ENCODE measurements at places on chromosomes 5 and 9.

- DNase-seq = no peak
Measured at GRCh38 chr5:138983984-138984383, 108.8 kb upstream of the LRRTM2 start.

GRCh38 chr9:127206666-127207065 is 57.9 kb upstream of the GARNL3 start:
- DNase-seq = no peak

DNA sequence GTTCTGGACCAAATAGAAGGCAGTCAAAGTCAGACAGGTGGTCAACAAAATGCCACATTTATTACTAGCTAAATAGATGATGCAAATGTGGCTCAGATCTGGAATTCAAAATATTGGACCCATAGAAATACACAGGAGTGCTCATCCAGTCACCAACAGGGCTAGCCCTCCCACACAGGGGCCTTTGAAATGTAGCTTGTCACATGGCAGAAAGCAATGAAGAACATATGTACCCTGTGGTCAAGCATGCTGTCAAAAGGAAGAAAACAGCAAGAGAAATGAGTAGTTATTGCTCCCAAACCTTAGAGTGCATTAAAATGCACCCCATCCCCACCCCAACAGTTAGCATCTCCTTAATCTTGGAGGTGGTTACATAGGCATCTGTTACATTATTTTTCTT is 20.9 kb upstream of the CCDC112 start:
- no peak for DNase-seq

DNA sequence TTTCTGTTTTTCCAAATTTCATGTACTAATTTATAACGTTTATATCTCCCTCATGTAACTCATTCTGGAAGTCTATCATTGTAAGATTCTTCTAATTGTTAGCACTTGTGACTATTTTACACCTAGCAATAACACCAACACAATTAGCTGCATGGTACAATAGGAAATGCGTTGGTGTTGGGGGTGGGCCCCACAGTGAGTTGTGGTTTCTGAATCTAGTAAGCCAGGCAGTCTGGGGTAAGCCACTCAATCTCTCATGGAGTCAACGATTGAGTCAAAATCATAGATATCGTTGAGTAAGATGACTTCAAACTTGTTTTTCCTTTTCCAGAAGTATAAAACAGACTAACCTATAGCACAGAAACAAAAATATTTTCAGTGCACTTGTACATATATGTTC is 30.0 kb downstream of the IRX1 start:
- no peak for DNase-seq

GRCh38 chr9:73411494-73411893 is 259.8 kb downstream of the ANXA1 start:
- no peak for DNase-seq

GRCh38 chr9:76366275-76366674 is 28.0 kb downstream of the RFK start:
- DNase-seq = no peak

DNA sequence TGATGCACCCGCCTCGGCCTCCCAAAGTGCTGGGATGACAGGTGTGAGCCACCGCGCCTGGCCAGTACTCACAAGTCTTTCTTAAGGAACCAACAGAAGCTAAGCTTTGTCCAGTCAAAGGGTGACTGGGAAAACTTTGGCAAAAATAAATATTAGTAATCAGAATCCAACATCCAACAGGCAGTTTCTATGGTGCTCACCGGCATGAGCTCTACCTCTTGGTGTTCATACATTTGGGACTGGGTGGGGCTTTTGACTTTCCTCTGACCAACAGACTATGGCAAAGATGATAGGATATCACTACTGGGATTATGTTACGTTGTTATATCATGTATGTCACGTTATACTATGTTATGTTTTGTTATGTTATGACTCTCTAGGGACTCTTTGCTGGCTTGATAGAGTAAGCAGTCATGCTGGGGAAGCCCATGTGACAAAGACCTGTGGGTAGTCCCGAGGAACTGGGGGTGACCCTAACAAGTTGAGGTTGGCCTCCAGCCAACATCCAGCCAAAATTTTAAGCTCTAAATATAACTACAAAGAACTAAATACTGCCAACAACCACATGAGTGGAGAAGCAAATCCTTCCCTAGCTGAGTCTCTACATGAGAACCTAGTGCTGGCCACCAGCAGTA is 6.0 kb downstream of the RASGEF1C start:
- DNase-seq = no peak

DNA sequence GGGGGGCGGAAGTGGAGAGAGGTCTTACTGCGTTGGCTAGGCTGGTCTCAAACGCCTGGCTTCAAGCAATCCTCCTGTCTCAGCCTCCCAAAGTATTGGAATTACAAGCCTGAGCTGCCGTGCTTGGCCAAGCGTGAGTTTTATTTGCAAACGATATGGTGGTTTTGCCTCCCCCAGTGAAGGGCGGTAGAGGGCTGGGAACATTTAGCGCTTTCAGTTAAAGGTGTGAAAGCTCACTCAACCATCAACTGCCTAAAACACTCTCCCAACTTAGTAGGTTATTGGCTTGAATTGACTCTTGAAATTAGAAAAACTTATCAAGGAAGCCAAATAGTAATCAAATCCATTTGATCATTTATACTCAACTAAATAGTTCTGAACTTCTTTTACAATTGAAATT is 156.3 kb downstream of the ESM1 start:
- DNase-seq = no peak

DNA sequence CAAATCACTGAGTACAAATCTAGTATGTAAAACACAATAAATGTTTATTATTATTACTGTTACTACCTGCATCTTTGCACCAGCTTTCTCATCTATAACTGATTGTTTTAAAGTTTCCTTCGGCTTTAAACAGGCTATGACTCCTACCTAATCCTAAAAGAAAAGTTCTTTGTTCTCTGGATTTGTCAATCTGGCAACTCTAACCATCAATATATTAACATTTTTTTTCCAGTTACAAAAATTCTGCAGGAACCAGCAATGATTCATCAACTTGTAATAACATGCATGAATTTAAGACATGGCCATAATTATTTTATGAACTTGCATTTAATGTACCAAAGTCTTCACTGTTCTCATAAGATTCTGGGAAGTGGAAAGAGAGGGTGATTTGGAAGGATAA is 228.5 kb downstream of the PIK3R1 start:
- DNase-seq = no peak

DNA sequence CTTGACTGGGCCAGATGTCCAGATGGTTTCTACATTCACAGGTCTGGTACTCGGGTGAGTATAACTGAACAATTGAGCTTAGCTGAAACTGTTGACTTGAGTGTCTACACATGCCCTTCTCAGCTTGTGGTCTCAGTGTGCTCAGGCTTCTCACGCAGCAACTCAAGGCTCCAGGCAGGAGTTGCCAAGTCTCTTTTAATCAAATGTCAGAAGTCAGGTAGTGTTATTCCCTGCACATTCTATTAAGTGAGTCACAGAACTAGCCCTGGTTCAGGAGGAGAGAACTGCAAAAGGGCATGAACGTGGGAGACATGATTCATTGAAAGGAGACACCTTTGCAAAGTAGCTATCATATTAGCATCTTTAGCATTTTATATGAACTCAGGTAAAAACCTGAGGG is 199.3 kb upstream of the ACTBL2 start:
- DNase-seq = no peak

GRCh38 chr9:108903420-108904103 is 30.4 kb downstream of the ELP1 start:
- no peak for DNase-seq

DNA sequence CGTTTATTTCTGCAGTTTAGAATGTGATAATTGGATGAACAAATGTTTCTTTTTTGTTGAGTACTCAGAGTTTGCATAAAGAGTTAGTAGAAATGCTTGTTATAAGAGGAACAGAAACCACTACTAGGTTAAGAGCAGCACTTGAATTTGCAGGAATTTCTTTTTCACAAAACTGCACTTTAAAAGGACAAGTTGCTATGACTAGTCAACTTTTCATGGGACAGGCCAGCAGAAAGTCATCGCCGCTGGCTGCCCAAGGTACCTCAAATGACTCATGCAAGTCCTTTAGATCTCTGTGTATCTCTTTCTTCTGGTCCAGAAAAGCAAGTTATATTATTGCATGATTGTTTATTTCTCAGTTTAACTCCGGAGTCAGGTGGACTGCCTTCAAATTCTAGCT is 97.3 kb upstream of the HMHB1 start:
- no peak for DNase-seq

DNA sequence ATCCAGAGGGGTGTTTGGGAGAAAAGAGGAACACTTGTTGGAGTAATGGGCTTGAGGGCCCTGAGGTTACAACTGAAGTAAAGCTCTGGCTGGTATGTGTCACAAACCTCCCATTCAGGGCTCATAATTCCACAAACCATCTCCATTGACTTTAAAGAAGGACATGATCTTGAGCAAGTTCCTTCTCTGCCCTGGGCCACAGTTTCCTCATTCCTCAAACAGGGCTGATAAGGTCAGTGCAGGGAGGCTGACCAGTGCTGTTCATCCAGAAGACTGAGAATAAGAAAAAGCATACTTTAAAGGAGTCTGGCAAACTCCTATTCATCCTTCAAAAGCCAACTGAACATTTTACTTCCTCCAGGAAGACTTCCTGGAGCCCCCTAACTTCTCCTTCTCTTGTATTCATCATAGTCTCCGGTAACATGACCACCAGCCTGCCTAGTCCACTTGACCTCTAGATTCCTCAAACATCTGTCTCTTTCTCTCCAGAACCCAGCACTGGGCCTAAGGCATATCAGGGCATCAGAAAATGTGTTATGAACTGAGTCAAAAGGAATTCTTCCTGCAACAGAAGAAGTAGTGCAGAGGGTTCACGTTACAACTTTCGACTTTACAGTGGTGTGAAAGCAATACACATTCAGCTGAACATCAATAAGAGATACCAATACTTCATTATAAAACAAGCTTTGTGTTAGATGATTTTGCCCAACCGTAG is 20.7 kb upstream of the PTPN3 start:
- DNase-seq = no peak

GRCh38 chr5:80711216-80711615 is 56.4 kb upstream of the DHFR start:
- DNase-seq = no peak

- DNase-seq = no peak
Measured at GRCh38 chr5:54261596-54261995, 48.8 kb downstream of the ARL15 start.

DNA sequence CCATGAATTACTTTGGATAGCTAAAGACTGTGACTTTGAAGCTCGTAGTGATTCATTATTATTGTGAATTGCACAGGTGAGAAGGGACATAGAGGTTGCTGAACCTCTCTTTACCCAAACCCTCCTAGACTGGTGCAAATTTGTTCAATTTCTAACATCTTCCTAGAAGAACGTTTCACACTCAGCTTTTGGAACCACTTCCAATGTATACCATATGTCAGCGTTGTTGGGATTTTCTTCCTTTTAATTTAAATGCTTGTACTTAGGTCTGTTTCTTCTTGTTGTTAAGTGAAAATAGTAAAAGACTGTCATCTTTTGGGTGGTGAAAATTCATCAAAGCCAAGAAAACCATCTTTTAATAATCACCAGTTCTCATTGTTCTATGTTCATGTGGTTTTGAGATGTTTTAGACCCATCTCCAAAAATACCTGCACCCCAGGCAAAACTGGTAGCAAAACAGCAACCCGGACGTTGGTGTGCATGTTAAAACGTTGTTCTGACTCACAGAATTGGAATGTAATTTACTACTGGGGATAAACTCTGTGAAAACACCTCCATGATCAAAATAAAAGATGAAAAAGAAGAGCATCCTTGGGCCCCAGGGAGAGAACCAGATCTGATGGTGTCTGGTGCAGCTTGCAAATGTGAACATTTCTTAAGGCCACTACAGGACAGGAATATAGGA is 238.3 kb downstream of the NPR3 start:
- no peak for DNase-seq

DNA sequence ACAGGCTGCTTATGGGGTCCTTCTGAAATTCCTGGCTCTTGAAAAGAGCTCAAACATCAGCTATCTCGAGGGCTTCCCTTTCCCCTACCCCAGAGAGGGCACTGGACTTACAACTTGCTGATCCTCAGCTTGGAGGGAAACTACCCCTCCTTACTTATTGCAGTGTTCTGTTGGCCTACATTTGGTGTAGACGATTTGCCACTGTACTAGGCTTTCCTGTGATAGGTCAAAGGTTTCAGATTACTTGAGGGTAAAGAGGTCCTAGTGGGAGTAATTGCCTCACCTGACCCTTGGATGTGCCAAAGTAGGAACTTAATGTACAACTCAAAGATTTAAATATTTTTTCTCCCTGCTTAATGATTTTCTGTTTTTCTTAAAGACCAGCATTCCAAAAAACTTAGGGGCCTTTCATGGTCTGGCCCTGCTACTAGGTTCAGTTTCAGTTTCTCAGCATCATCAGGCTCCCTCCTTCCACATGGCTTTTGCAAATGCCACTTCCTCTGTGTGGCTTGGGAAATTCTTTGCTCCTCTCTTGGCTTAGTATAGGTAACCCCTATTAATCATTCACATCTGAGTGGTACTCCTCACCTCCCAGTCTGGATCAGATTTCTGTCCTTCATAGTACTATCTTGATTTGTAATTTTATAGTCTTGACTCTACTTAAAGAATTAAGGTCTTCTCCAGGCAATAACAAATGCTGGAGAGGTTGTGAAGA is 32.4 kb downstream of the CYSTM1 start:
- no peak for DNase-seq

DNA sequence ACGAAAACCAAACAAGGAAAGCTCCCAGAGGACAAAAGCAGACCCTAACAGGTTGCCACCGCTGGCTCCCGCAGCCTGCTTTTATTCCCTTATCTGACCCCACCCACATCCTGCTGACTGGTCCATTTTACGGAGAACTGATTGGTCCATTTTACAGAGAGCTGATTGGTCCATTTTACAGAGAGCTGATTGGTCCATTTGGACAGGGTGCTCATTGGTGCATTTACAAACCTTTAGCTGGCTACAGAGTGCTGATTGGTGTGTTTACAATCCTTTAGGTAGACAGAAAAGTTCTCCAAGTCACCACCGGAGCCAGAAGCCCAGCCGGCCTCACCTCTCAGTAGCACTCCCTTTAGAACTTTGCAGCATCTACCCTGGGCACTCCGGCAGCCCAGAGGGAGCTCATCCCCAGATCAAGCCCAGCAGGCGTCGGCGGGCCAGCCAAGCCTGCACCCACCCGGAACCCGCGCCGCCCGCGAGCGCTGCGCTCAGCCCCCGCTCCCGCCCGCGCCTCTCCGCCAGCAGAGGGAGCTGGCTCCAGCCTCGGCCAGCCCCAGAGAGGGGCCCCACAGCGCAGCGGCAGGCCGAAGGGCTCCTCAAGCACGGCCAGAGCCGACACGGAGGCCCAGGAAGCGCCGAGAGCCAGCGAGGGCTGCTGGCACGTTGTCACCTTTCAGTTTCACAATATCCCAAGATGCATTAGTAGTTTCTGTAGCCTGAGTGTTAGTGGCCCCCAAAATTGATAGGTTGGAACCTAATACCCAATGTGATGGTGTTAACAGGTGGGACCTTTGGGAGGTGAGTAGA is 35.3 kb upstream of the CLPTM1L start:
- no peak for DNase-seq

GRCh38 chr5:136511046-136511445 is 145.7 kb upstream of the TRPC7 start:
- no peak for DNase-seq

GRCh38 chr5:135303582-135304173 is 95.4 kb downstream of the MACROH2A1 start:
- DNase-seq = no peak

All from fibroblast of skin of left biceps (primary cell).